ENCODE measurements at places on chromosomes 11 and 22. TPM values are rescaled to one million over a fixed set of nuclear protein-coding genes. Genes with fewer than 3 reads are reported as not detected.

RAD9A gene
- 20.1 TPM for polyA plus RNA-seq

OR10A4 gene
- not detected for polyA plus RNA-seq

UBXN1 gene
- polyA plus RNA-seq = 179 TPM

SMTNL1 gene
- polyA plus RNA-seq = 0.45 TPM

CHST1 gene
- polyA plus RNA-seq = 8.9 TPM

SCN4B gene
- polyA plus RNA-seq = 0.93 TPM

TTC36 gene
- 0.83 TPM for polyA plus RNA-seq

TMEM45B gene
- polyA plus RNA-seq = 18.0 TPM

GGT1 gene
- 47.3 TPM for polyA plus RNA-seq

CD59 gene
- polyA plus RNA-seq = 254 TPM
